ENCODE measurements at places on chromosomes 2 and 18.

DNA sequence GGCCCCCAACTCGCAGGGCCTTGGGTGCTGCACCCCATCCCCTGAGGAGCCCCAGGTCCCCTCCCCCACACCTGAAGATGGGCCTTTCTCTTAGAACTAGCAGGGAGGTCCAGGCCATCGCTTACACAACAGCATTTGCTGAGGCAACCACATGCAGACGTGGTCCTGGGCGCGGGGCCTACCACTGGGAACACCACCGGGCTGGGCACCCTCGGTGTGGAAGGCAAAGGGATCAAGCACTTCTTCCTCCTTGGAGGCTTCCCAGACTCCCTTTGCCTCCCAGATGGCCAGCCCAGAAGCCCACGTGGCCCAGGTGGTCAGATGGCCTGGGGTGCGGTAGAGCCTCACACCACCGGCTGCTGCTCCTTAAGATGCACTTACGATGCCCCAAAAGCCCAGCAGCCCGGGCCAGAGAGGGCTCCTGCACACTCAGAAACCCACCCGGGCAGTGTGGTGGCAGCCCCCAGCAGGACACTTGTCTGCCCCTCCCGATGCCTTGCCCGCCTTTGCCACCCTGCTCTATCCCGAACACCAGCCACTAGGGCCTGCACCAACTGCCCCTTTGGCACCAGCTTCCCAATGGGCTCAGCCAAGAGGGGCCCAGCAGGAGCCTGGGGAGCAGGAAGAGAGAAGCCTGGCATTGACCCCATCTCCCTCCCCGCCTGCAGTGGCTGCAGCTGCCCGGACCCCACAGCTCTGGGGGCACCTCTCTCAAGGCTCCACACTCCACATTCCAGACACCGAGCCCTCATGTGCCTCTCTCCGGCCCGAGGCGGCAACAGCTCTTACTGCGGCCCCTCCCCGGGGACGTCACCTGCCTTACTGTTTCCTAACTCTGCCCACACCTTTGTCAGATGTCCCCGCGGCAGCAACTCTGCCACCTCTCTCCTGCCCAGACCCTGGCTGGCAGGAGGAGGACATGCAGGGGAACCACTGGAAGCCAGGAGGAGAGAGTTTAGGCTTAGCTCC lies 13.9 kb upstream of the MLPH start:
- no peak for DNase-seq

GRCh38 chr2:165268754-165269153 lies 29.5 kb downstream of the SCN2A start:
- no peak for DNase-seq

GRCh38 chr2:181188605-181189004 lies 208.2 kb downstream of the UBE2E3 start:
- DNase-seq: no peak

- DNase-seq: no peak
These were observed 36.3 kb downstream of the YWHAQ start for GRCh38 chr2:9594366-9595054.

DNA sequence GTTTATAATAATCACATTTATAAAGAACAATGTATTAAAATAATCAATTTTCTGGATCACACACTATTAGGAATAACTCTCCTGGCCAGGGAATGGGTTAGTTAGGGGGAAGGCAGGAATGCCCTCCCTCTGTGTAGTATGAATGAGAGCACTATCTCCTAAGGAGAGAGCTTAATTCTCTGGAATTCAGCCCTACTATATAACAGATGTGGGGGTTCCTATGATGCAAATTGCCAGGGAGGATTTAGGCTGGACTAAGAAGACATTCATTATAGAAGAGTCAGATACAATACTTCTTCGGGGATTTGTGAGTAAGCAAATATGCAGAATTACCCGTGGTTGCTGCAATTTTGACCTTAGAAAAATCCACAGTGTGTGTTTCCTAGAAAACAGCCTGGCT lies 250.1 kb upstream of the VRK2 start:
- DNase-seq: no peak

GRCh38 chr2:191474464-191474863 lies 203.5 kb upstream of the NABP1 start:
- DNase-seq: no peak
